T-helper 17 cell (primary cell): ENCODE measurements at places on chromosomes 5 and 9. TPM values are rescaled to one million over a fixed set of nuclear protein-coding genes. Genes with fewer than 3 reads are reported as not detected.

Gene SLC34A3
- not detected for total RNA-seq

Gene SPAG8
- 0.97 TPM for total RNA-seq

DNA sequence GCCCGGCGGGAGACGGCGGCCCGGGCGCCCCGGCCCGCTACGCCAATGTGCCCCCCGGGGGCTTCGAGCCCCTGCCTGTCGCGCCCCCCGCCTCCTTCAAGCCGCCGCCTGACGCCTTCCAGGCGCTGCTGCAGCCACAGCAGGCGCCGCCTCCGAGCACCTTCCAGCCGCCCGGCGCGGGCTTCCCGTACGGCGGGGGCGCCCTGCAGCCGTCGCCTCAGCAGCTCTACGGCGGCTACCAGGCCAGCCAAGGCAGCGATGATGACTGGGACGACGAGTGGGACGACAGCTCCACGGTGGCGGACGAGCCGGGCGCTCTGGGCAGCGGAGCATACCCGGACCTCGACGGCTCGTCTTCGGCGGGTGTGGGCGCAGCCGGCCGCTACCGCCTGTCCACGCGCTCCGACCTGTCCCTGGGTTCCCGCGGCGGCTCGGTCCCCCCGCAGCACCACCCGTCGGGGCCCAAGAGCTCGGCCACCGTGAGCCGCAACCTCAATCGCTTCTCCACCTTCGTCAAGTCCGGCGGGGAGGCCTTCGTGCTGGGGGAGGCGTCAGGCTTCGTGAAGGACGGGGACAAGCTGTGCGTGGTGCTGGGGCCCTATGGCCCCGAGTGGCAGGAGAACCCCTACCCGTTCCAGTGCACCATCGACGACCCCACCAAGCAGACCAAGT is 723 bp downstream of the SNX18 start:
- H3K4me1 ChIP-seq = peaks cover 39% of the 10 kb centered on the region
- no peaks in the 10 kb centered on the region for H3K36me3 ChIP-seq
- H3K27ac ChIP-seq = no peak overlapping the region
- peak; percentile 37 for DNase-seq

Gene ITGA1
- 4.3 TPM for total RNA-seq

Gene AMBP
- total RNA-seq = not detected

GRCh38 chr9:33415501-33416038 is 13.2 kb upstream of the AQP7 start:
- H3K27me3 ChIP-seq = no peaks in the 10 kb centered on the region
- peaks cover 58% of the 10 kb centered on the region for H3K4me1 ChIP-seq
- H3K36me3 ChIP-seq = no peaks in the 10 kb centered on the region
- H3K27ac ChIP-seq = peak overlapping the region; percentile 97
- DNase-seq = peak; percentile 79

DNA sequence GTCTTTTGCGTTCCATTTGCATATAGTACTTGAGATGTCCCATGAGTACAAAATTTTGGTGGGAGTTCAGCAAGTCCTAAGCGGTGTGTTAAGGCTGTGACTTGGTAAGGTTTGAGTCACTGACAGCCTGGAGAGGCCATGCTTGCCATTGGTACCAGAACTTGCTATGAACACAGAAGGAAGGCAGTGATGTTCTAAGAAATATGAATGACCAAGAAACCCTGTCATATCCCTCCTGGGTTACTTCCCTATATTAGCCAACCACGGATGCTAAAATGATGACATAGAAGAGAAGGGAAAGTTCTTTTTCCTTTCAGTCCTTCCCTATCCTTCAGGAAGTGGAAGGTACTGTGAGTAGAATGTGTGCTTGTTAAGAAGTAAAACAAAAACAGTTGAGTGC is 136.7 kb downstream of the GCNT1 start:
- no peak overlapping the region for H3K4me3 ChIP-seq
- peaks cover 6% of the 10 kb centered on the region for H3K4me1 ChIP-seq
- peaks cover 8% of the 10 kb centered on the region for H3K27me3 ChIP-seq
- DNase-seq = no peak
- no peak overlapping the region for H3K27ac ChIP-seq

Gene PRR7
- 40.1 TPM for total RNA-seq

Gene CTXN3
- not detected for total RNA-seq

DNA sequence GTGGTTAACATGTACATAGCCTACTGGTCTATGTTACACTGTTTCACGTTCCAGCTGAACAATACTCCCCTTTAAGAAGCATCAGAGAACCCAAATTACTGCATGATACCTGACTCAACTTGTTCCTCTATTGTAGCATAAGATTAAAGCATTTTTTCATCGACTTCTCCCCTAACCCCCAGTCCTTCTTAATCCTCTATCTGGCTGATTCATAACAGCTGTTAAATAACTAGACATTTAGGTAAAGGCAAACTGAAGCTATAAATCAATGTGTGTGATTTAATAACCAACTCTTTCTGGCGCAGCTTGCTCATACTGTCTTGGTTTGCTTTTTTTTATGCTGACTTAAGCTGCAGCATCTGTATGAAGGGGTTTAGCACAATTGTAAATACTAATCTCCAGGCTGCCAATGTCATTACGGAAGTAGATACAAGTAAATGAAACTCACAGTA is 94.2 kb upstream of the MTAP start:
- no peak for DNase-seq
- no peak overlapping the region for H3K4me3 ChIP-seq
- H3K4me1 ChIP-seq = peaks cover 10% of the 10 kb centered on the region
- peaks cover 32% of the 10 kb centered on the region for H3K27me3 ChIP-seq
- H3K27ac ChIP-seq = no peak overlapping the region

- no peaks in the 10 kb centered on the region for H3K27me3 ChIP-seq
- no peak for DNase-seq
- peaks cover 10% of the 10 kb centered on the region for H3K36me3 ChIP-seq
These were observed 70.3 kb upstream of the SAP30L start for GRCh38 chr5:154375329-154376008.

GRCh38 chr9:96719521-96719920 is 58.4 kb downstream of the ZNF510 start:
- no peak overlapping the region for H3K4me3 ChIP-seq
- H3K27me3 ChIP-seq = peaks cover 33% of the 10 kb centered on the region
- H3K36me3 ChIP-seq = no peaks in the 10 kb centered on the region
- peaks cover 9% of the 10 kb centered on the region for H3K4me1 ChIP-seq
- H3K27ac ChIP-seq = no peak overlapping the region

Gene ADGRV1
- total RNA-seq = 0.52 TPM

Gene SOX30
- total RNA-seq = 0.44 TPM

DNA sequence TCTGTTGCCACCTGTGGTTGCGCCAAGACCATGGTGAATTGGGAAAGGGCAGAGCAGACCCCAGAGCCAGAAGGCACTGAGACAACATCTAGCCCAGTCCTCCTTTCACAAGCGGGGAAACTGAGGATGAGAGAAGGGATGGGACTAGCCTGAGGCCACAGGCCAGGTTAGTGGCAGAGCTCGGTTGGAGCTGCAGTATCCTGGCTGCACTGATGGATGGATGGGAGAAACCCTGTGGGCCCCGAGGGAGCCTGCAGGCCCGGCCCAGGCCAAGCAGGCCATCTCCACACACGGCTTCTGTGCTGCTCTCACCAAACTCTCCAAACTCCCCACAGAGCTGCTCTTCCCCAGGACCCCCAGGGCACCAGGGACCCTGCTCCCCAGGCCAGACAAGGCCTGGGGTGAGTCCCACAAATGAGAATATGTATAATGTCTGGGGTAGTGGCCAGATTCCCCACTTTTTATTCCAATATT is 60.2 kb downstream of the TSTD2 start:
- H3K4me3 ChIP-seq = no peak overlapping the region
- H3K36me3 ChIP-seq = peaks cover 2% of the 10 kb centered on the region
- H3K27me3 ChIP-seq = peaks cover under 1% of the 10 kb centered on the region
- no peak for DNase-seq
- H3K27ac ChIP-seq = no peak overlapping the region

GRCh38 chr5:17360879-17361278 is 137.2 kb upstream of the TAF11L2 start:
- DNase-seq = no peak
- H3K4me3 ChIP-seq = no peak overlapping the region
- H3K36me3 ChIP-seq = no peaks in the 10 kb centered on the region
- H3K4me1 ChIP-seq = no peaks in the 10 kb centered on the region

- H3K36me3 ChIP-seq = no peaks in the 10 kb centered on the region
- peaks cover 37% of the 10 kb centered on the region for H3K27me3 ChIP-seq
- no peak for DNase-seq
- H3K4me3 ChIP-seq = no peak overlapping the region
- no peaks in the 10 kb centered on the region for H3K4me1 ChIP-seq
- no peak overlapping the region for H3K27ac ChIP-seq
These were observed 93.7 kb upstream of the DAP start for GRCh38 chr5:10854506-10855277.

GRCh38 chr5:127766676-127767335 is 63.6 kb downstream of the CCDC192 start:
- H3K4me1 ChIP-seq = peaks cover 4% of the 10 kb centered on the region

GRCh38 chr5:32777733-32778132 is 66.6 kb downstream of the NPR3 start:
- no peak for DNase-seq
- no peaks in the 10 kb centered on the region for H3K4me1 ChIP-seq

GRCh38 chr9:16823906-16824305 is 46.6 kb downstream of the BNC2 start:
- no peaks in the 10 kb centered on the region for H3K27me3 ChIP-seq
- H3K4me1 ChIP-seq = no peaks in the 10 kb centered on the region
- no peaks in the 10 kb centered on the region for H3K36me3 ChIP-seq
- no peak overlapping the region for H3K4me3 ChIP-seq
- no peak overlapping the region for H3K27ac ChIP-seq

Gene CCNJL
- not detected for total RNA-seq

DNA sequence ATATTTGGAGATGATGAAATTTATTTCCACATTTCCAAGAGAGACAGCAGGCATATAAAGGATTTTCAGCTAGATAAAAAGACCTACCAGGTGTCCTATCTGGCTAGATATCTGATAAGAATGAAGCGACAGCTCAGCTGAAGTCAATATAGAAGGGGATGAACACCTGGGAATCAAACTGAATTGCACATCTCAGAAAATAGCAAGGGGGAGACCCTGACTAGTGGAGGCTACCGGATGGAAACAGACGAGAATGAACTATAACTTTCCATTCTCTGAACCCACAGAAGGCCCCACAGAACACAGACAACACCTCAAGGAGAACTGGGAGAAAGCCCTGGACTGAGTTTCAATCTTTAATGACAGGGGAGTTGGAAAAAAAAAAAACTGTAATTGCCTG is 51.1 kb downstream of the CPLANE1 start:
- no peak for DNase-seq
- peaks cover 11% of the 10 kb centered on the region for H3K4me1 ChIP-seq
- H3K36me3 ChIP-seq = peaks cover 2% of the 10 kb centered on the region
- peak overlapping the region; percentile 87 for H3K4me3 ChIP-seq
- H3K27ac ChIP-seq = peak overlapping the region; percentile 88
- no peaks in the 10 kb centered on the region for H3K27me3 ChIP-seq

DNA sequence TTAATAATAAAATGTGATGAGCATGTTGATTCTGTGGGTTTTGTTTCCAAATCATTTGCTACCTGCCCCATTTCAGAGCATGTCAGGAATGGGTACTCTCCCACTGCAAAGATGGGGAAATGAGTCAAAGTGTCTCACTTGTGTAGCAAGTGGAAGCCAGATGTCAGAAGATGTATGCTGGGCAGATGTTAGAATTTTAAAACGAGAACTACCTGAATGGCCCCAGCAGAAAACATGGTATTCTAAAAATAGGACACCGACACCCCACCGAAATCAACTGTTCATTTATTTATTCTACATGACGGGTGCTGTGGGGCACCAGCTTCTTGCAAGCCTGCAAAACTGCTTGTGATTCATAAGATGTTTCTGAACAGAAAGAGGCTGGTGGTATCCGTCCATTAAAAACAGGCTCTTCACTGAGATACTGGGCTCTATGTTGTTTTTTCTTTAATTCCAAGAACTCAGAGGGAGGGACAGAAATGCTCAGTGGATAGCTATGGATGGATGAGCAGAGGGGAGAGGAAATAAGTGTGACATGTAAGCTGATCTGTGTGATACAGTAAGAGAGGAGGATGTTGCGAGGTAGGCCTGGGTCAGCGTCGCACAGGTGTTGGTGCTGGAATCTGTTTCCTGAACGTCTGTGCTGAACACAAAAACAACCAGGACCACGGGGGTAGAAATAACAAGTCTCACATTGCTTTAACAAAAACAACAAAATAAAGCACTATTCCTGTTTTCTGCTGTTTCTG is 157.2 kb downstream of the EFNA5 start:
- H3K4me3 ChIP-seq = no peak overlapping the region
- no peaks in the 10 kb centered on the region for H3K4me1 ChIP-seq
- H3K36me3 ChIP-seq = no peaks in the 10 kb centered on the region
- no peak for DNase-seq
- no peak overlapping the region for H3K27ac ChIP-seq

DNA sequence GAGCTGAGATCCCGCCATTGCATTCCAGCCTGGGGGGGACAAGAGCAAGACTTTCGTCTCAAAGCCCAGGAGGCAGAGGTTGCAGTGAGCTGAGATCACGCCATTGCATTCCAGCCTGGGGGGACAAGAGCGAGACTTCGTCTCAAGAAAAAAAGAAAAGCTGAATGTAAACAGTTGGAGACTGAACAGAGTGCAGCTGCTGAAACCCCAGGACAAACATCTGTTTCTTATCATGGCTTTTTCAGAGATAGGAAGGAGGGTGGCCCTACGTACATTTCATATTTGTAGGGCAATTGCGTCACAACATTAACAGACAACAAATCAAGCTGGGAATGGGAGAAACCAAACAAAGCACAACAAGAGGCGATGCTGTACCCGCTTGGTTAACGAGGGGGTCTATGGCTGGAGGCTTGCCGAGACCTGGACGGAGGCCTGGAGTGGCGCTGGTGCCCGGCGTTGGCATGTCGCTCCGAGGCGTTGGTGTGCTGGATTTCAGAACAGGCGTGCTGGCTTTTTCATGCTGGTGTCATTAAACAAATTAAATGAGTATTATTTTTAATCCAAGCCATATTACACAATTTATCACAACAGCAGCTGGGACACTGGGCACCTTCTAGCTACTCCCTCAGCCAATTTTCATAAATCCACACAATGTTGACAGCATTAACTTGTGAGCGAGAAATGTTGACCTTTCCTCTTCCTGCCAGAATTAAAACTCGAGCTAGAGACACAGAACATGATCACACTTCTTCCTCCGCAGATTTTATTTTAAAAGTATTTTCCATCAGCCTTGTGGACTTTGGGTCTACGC is 76.1 kb downstream of the TLE1 start:
- H3K4me3 ChIP-seq = no peak overlapping the region
- no peak overlapping the region for H3K27ac ChIP-seq
- no peaks in the 10 kb centered on the region for H3K36me3 ChIP-seq
- H3K27me3 ChIP-seq = no peaks in the 10 kb centered on the region

- H3K4me1 ChIP-seq = no peaks in the 10 kb centered on the region
- H3K27me3 ChIP-seq = peaks cover 12% of the 10 kb centered on the region
- H3K4me3 ChIP-seq = no peak overlapping the region
- no peak overlapping the region for H3K27ac ChIP-seq
- no peaks in the 10 kb centered on the region for H3K36me3 ChIP-seq
- no peak for DNase-seq
These were observed 272.4 kb downstream of the SLF1 start for GRCh38 chr5:94890907-94891306.

Gene KCTD16
- total RNA-seq = not detected

DNA sequence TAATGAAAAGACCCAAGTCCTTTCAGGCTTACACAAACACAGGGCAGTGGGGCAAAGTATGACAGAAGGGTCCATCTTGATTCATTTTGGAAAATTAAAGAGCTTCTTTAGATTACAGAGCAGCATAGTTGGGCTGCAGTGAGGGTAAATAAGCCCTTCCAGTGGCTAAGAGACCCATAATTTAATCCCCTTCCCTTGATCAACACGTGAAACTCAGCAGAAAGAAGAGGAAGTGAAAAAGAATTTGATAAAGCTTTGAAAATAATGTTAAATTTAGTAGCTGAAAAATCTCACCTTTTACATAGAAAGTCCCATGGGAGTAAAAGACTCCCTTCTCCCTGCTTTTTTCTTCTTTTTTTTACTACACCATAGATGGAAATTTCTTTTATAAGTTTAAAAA is 87.6 kb downstream of the FREM1 start:
- H3K36me3 ChIP-seq = no peaks in the 10 kb centered on the region
- H3K27me3 ChIP-seq = peaks cover 22% of the 10 kb centered on the region
- no peak for DNase-seq
- no peaks in the 10 kb centered on the region for H3K4me1 ChIP-seq
- H3K27ac ChIP-seq = no peak overlapping the region
- H3K4me3 ChIP-seq = no peak overlapping the region
